ENCODE measurements at places on chromosomes 7 and 10.

DNA sequence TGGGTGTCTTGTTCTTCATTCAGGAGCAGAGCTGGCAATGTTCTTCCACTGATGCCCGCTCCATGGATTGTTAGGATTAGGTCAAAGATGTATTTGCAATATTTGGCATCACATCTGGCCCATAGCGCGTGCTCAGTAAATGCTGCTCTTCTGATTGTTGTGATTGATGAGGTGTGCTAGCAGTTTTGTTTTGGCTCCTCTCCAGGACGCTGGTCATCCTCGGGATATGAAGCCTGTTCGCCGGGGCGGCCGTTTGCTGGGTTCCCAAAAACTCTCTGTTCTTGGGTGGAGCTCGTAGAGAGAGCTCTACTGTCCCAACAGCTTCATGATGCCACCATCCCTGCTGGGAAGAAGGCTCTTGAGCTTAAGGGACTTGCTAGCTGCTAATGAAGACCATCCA is 96.9 kb downstream of the XRCC2 start:
- no peak for DNase-seq

GRCh38 chr10:86391986-86392722 is 25.6 kb upstream of the GRID1 start:
- DNase-seq = no peak

DNA sequence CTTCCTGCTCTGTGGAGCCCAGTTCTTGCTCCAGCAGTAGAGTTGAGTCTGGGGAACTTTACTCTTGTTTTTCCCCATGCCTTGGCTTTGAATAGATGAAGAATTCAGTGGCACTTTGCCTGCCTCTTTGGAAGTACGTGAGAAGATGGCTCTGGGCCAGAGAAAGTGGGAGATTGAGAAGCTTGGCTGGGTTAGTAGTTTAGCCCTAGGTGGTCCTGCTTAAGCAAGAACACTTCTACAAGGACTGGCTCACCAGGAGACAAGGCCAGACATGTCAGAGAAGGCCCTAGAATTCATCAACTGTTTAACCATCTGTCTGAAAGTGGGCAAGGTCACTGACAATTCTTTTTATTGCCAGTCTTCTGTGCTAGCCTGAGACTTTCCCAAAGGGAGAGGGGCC is 410.3 kb downstream of the TYW1 start:
- DNase-seq = no peak

DNA sequence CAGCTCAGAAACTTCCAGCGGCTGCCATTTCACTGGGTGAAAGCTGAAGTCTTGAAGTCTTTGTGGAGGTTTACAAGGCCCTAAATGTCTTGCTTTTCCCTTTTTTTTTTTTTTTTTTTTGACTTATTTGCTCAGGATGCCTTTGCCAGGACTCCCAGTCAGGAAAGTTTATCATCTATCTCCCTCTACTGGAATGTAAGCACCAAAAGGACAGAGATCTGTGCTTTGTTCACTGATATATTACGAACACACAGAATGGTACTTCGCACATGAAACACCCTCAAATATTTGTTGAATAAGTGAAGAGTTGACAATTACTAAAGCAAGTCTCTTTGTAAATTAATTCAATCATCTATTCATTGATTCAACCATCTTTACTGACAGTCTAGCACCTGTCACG is 23.2 kb downstream of the ABCB4 start:
- DNase-seq = no peak

GRCh38 chr7:6531492-6532279 is 19.6 kb downstream of the GRID2IP start:
- DNase-seq = no peak

GRCh38 chr10:125886914-125887512 is 5.9 kb upstream of the DHX32 start:
- no peak for DNase-seq

DNA sequence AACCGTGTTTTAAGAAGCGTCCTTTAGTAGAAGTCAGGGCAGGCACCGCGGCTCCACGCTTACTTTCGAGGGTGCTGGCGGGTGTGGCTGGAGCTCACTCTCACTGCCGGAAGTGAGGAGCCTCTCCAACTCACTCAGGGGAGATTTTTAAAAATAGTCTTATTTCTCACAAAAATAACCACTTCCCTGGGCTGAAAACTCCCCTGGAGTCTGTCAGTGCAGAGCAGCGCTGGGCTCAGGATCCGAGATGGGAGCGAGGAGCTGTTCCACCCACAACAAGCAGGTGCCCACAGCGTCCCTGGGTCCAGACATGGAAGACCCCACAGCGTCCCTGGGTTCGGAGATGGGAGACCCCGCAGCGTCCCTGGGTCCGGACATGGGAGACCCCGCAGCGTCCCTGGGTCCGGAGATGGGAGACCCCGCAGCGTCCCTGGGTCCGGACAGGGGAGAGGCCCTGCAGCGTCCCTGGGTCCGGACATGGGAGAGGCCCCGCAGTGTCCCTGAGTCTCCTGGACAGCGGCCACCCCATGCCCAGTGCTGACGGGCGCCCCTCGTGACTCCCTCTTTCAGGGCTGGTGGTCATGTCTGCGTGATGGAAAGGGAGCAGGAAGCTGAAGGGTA is 51.2 kb downstream of the VIPR2 start:
- DNase-seq = no peak

All from COR-L47 (cell line).